Stimulated activated naive CD4-positive, alpha-beta T cell (primary cell): ENCODE measurements at places on chromosomes 3 and 15.

DNA sequence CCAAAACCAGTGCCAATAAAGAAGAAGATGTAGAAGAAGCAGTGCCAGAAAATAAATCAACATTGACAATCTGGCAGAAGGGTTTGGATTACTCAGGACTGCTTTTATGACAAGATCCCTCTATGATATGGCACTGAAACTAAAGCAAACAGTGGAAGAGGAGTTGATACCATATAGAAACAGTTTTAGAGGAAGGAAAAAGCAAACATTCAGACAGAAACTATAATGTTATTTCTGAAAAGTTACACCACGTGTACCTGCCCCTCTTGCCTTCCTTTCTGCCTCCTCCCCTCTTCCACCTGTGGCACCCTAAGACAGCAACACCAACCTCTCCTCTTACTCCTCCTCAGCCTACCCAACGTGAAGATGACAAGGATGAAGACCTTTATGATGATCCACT is 63.0 kb downstream of the SFMBT1 start:
- DNase-seq: peak; percentile 74

GRCh38 chr3:171458071-171458863 is 1.9 kb downstream of the TNIK start:
- peak; percentile 15 for DNase-seq

GRCh38 chr3:88057630-88058305 is 1.0 kb downstream of the CGGBP1 start:
- DNase-seq: no peak

- DNase-seq: no peak
These were observed 247.4 kb downstream of the SHOX2 start for GRCh38 chr3:157858821-157859220.

GRCh38 chr15:92949604-92950249 is 49.6 kb downstream of the CHD2 start:
- no peak for DNase-seq

DNA sequence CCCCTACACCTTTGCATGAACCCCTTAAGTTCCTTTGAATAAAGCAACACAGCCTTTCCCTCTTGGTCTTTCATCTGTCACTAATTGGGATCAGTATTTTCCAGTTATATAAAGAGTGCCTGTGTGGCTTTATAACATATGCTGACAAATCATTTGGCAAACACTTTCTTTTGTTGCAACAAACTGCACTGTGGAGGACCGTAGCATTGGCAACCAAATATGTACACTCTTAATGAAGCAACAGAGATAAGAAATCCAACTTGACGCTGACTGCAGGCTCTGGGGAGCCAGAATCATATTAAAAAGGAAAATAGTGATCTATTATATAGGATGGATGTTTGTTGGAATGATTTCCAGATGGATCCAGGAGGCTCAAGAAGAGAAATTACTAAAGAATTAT is 120.1 kb upstream of the PRICKLE2 start:
- DNase-seq: no peak

- no peak for DNase-seq
These were observed 147.8 kb downstream of the PLCL2 start for GRCh38 chr3:17032407-17033034.

DNA sequence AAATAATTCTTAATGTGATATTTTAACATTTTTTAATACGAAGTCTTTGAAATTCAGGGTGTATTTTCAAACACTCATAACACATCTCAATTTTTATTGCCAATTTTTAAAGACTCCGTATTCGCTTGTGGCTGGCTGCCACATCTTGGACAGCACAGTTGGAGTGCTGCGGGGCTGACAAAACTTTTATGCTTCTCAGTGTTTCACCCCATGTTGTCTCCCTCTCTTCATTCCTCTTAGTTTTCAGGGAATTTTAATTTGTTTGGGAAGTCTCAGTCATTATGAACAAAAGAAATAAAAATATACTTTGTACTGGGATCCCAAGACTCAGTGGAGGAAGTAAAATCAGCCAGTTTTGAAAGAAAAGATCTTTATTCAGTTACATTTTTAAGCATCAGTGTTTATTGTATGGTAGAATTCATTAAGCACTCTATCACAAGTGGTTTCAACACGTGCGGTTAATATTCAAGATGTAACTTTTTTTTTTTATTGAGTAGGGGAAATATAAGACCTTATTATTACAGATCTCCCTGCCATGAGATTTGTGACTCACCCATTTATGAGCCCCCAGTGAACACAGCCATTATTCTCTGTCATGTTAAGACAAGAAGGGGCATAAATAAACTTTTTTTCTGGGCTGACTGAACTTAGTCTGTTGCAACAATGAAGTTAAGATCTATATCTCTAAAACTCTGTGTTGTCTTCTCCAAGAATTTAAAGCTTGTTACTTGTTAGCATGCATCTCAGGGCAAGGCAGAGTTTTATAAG is 26.8 kb downstream of the KAT2B start:
- DNase-seq: no peak

GRCh38 chr3:158491968-158492367 is 79.0 kb upstream of the MLF1 start:
- no peak for DNase-seq
